ENCODE measurements at places on chromosomes 11 and 22.

DNA sequence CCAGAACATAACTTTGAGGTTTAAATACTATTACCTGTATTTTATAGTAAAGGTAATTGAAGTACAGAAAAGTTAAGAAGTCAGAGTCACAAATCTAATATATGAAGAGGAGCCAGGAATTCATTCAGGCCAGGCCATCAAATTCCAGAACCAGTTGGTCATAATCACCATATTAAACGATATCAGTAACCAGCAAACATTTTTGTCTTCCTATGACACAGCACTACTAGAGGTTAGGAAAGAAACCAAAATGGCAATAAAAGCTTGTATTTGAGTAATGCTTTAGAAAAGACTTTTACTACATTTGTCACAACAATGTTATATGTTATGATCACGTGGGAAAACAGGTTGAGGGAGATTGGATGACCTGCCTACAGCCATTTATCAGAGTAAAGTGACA, 62.2 kb downstream of the DKK3 start:
- peak; percentile 17 for DNase-seq

DNA sequence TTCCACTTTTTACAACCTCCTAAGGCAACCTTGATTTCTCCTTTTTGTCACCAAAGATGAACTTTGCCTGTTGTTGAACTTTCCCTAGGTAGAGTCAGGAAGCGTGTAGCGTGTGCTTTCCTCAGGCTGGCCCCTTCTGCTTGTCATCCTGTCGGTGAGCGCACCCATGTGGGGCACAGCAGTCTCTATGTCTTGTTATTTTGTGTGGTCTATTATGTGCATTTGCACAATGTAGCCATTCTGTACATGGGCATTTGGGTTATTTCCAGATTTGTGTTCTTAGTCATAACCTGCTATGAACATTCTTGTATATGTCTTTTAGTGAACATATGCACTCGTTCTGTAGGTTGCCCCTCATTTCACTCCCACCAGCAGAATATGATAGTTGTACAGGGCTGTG, 34.9 kb downstream of the CABIN1 start:
- DNase-seq: no peak

- DNase-seq: no peak
Measured at GRCh38 chr22:33227791-33228190, 169.6 kb upstream of the SYN3 start.

- DNase-seq: no peak
Measured at GRCh38 chr11:63829823-63830489, 9.0 kb upstream of the MARK2 start.

- no peak for DNase-seq
Measured at GRCh38 chr11:9210922-9211320, 54.2 kb downstream of the DENND5A start.

Data from RCC 7860 (cell line).